Muscle of arm (tissue), 14 donors: ENCODE measurements at places on chromosomes 6 and 20. TPM values are rescaled to one million over a fixed set of nuclear protein-coding genes. Genes with fewer than 3 reads are reported as not detected.

The ADGRG6 gene
- 12.0 TPM for polyA plus RNA-seq

The MYLK4 gene
- polyA plus RNA-seq = 5.8 TPM

The GNAS-AS1 gene
- 4.0 TPM for polyA plus RNA-seq

The DLL1 gene
- 14.4 TPM for polyA plus RNA-seq

The GLP1R gene
- not detected for polyA plus RNA-seq

The APOM gene
- polyA plus RNA-seq = not detected

The VSX1 gene
- 0.09 TPM for polyA plus RNA-seq

The SPTLC3 gene
- polyA plus RNA-seq = not detected

The ASF1A gene
- polyA plus RNA-seq = 24.4 TPM

The PAX1 gene
- 1.6 TPM for polyA plus RNA-seq

The E2F1 gene
- 9.8 TPM for polyA plus RNA-seq

The RIMS1 gene
- 0.97 TPM for polyA plus RNA-seq

The TNFRSF21 gene
- 17.5 TPM for polyA plus RNA-seq

The TENT5A gene
- polyA plus RNA-seq = 10.1 TPM

The KIAA0408 gene
- 22.8 TPM for polyA plus RNA-seq
